ENCODE measurements at places on chromosomes 5 and 9.

GRCh38 chr5:134492568-134492967 lies 32.9 kb upstream of the JADE2 start:
- DNase-seq, result no peak

DNA sequence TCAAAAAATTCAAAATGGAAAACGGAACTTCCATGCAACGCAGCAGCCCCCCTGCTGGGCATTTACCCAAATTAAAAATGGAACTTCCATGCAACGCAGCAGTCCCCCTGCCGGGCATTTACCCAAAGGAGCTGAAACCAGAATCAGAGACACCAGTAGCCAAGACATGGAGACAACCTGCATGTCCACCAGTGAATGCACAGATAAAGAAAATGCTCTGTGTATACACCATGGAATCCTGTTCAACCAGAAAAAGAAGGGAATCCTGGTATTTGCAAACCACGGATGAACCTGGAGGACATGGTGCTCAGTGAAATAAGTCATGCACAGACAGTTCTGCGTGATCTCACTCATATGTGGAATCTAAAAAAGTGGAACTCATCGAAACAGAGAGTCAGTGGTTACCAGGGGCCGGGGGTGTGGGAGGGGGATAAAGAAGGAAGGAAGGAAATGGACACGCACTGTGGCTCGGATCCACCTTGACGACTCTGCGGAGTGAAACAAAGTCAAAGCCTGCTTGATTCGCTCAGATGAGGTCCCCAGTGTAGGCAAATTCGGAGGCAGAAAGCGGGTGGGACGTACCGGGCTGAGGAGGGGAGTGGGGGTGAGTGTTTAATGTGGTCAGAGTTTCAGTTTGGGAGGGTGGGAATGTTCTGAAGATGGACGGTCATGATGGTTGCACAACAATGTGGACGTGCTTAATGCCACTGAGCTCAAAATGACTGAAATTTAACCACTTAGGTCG lies 40.2 kb upstream of the EXOC3 start:
- DNase-seq, result no peak

DNA sequence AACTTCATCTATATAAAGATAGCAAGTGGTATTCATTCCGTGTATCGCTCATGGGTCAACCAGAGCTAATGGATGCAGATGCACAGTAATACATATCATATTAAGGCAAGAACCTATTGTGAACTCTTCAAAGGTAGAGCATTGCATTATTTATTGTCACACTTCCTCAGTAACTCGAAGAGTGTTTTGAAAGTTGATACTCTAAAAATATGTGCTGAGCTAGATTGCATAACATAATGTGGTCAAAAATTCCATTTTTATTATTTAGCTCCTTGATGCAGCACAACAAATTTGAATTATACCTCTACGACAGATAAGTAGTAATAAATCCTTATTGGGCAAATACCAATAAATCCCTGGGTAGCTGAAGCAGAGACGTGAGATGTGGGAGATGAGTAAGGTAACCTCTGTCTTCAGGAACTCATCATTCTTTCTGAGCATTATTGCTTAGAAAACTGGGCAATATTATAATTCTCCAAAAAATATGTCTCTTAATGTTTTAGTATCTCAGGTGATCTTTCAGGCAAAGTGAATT lies 70.3 kb downstream of the CDH18 start:
- no peak for DNase-seq

- DNase-seq, result no peak
These were observed 208.1 kb upstream of the S1PR3 start for GRCh38 chr9:88782931-88783710.

DNA sequence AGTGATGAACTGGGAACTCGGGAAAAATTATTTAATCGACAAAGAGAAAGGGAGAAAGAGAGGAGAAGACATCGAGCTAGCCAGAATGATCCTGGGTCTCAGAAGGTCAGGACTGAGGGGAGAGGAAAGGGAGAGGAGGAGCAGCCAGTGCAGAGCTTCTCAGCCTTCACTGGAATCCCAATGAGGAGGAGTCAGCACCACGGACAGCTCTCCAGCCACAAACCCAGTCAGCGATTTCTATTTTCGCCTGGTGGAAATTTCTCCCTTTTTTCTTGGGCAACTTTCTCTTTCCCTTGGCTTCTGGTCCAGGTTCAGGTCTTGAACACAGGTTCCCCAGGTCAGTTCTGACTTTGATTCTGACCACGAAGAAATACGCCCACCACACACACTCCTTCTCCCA lies 1.6 kb upstream of the BRINP1 start:
- no peak for DNase-seq
